ENCODE measurements at places on chromosomes 7 and 10.

- no peak for DNase-seq
Measured at GRCh38 chr7:28547115-28547514, 134.8 kb downstream of the CREB5 start.

- DNase-seq = no peak
Measured at GRCh38 chr10:133212853-133213494, 17.0 kb upstream of the UTF1 start.

DNA sequence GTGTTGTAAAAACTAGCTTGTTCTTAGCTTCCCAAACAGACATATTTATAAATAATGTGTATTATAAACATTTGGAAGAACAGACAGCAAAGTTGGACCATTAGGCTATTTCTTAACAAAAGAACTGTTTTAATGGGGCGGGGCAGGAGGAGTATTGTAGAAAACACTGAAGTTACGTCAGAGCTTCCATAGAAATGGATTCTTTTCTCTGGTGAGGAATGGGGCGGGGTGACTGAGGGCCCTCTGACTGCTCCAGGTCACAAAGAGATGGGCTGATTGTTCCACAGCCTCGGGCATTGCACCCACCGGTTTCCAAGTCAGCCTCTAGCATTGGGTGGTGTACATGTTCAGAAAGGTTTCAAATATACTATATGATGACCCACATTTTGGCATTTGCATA, 36.8 kb upstream of the ADAM12 start:
- no peak for DNase-seq

- DNase-seq = no peak
Measured at GRCh38 chr7:35003679-35004303, 33.5 kb downstream of the DPY19L1 start.

- DNase-seq = no peak
Measured at GRCh38 chr10:123160311-123160980, 6.2 kb downstream of the BUB3 start.

DNA sequence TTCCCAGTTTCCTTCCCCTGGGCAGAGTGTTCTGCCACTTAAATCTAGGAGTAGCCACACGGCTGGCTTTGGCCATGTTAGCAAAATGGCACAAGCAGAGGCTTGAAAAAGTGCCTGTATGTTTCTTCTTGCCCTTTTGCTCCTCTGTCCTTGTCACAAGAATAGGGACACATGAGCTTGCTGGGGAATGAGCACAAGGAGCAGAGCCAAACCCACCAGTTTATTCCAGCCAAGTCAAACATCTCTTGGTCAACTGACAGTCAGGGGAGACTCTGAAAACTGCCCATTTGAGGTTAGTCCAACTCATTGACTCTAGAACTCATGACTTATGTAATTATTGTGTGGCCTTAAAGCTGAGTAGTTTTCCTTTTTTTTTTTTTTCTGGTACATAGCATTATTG, 739.7 kb upstream of the FZD8 start:
- no peak for DNase-seq

DNA sequence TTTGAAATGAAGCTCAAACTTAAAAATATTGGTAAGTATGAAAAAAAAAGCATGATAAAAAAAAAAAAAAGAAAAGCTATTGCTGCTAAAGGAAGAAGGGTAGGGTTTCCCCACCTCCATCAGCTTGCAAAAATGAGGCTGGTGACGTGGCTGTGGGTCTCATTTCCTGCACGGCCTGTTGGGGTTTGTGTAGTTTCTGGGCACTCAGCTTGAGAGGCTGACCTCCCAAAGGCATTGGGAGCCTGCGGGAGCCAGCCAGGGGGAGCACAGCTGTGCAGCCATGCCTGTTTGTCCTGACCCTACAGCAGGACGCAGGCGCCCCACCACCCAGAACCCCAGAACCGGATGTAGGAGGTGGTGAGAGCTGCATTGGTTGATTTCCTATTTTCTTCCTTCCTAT, 48.8 kb upstream of the CARD11 start:
- no peak for DNase-seq

DNA sequence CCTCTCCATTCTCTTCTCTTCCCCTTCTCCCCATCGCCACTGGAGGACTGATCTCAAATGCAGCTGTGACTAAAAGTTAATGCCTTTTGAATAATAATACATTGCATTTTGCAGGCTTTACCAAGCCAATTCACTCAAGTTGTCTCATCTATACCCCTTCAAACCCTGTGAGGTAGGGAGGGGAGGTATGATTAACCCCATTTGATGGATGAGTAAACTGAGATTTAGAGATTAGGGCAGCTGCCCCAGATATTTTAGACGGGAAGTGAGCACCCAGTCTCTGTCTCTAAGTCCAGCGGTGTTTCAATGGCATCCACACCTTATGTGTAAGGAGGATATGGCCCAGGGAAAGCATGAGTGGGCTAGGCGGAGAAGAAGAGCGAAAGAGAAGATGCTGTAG, 1.1 kb downstream of the CPA5 start:
- no peak for DNase-seq

GRCh38 chr10:99232360-99232999, 3.2 kb downstream of the HPSE2 start:
- DNase-seq = no peak

- DNase-seq = peak; percentile 67
Measured at GRCh38 chr10:12195603-12196506, at the start of the genes CDC123 and NUDT5. Gene CDC123, plus strand, starts transcription at chr10:12196188. Its CDS starts 58 bp downstream, at chr10:12196246. Gene NUDT5, minus strand, starts transcription at chr10:12195891. Its CDS starts 9,600 bp downstream, at chr10:12186291.

DNA sequence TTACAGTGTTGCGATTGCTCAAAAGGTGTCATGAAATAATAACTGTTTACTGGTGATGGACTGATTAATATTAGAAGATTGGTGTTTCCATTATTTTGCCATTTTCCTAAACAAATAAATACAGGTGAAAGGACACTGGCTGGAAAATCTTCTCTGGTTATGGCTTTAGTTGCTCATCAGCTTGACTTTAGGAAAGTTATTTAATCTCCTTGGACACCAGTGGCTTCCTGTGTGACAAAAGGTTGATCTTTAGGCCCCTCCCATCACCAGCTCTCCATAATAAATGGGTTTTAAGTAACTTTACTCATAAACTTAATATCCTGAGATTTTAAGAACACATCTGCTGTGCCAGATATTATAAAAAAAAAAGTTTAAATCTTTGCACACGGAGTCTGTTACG, 737 bp downstream of the CABCOCO1 start:
- DNase-seq = no peak

- DNase-seq = no peak
Measured at GRCh38 chr10:33803248-33803647, 468.8 kb upstream of the NRP1 start.

GRCh38 chr10:105468759-105469158, 827.7 kb downstream of the SORCS3 start:
- DNase-seq = no peak

GRCh38 chr7:91520645-91521044, 256.4 kb downstream of the FZD1 start:
- DNase-seq = no peak

GRCh38 chr7:90520484-90520883, 51.0 kb downstream of the PTTG1IP2 start:
- DNase-seq = no peak

DNA sequence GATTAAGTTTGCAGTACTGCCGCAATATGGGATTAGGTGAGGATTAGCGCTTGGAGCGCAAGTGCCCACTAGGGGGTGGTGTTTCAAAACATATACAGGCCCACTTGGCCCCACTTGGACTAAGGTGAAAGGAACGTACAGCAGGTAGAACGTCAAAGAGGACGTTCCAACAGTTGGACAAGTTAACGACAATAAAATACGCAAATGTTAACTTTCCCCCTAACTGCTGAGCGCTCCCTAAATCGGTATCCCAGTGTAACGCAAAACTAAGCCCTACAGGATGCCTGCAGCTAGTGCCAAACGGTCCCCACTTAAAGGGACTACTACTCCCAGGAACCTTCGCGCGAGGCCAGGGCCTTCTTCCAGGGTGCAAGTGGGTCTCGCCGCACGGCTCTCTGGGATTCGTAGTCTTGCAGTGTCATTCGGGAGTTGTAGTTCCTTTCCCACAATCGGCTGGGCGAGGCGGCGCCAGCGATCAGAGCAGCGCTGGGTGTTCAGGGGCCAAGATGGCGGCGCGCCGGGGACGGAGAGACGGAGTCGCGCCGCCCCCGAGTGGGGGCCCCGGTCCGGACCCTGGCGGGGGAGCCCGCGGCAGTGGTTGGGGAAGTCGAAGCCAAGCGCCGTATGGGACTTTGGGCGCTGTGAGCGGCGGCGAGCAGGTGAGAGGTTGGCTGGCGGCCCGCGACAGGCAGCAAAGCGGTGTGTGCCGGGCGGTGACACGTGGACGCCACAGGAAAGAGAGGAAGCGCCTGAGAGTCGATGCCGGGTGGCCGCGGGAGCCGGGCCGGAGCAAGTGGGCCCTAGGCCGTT, at the start of gene PPRC1:
TSS of gene PPRC1 (plus strand) at position 478 of the 810 bp plus-strand sequence. CDS start at position 507, 29 bp downstream.
- peak; percentile 96 for DNase-seq

- DNase-seq = no peak
Measured at GRCh38 chr7:391961-392524, 102.1 kb downstream of the FOXL3 start.

- peak; percentile 39 for DNase-seq
Measured at GRCh38 chr7:66258409-66258808, 53.3 kb downstream of the TPST1 start.

DNA sequence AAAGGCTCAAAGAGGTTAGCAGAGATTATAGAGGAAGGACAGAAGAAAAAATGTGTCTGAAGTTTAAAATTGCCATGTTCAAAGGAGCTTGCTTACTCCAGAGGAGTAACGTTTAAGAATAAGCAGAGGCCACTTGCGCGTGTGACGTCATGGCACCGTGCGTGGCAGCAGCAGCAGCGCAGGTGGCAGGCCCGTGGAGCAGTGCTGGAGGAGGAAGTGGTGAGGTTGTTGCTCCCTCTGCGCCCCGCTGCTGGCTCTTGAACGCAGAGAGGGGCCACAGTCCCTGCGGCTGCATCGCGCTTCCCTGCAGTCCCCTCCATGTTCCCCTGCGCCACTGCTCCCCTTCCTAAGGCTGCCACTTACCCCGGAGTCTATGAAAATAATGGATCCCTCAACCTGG, 37.5 kb downstream of the GDI2 start:
- no peak for DNase-seq

DNA sequence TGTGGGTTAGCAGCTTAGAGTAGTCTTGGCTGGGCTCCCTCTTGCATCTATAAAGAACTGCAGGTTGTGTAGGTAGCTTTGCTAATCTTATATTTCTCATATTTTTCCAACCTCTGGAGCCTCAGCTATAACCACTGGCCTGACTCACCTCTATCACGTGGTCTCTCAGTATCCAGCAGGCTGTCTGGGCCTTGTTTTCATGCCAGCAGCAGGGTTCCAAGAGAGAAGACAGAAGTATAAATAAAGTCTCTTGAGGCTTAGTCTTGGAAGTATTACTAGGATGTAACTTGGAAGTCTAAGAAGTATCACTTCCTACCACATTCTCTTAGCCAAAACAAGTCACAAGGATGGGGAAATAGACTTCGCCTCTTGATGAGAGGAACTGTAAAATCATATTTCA, 73.3 kb downstream of the WIPF3 start:
- DNase-seq = no peak

DNA sequence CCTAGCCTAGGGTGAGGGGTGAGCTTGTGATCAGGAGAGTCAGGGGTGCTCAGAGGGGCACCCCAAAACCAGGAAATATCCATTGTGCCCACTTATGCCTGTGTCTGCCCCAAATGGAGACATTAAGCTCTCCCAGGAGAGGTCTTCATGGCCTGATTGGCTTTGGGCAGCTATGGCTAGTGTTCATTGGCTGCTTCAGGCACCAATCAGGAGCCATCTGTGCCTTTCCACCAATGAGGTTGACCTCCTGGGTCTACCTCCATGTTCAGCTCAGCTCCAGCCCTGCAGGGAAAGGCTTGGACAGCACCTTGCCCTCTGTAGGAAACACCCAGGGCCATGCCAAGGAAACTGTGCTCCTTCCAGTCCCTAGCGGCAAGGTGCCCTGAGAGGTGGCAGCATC, 23.9 kb upstream of the HSPB1 start:
- DNase-seq = no peak

- peak; percentile 28 for DNase-seq
Measured at GRCh38 chr10:112732277-112732921, 217.6 kb upstream of the TCF7L2 start.

GRCh38 chr7:85046534-85046933, 140.3 kb downstream of the SEMA3D start:
- no peak for DNase-seq

DNA sequence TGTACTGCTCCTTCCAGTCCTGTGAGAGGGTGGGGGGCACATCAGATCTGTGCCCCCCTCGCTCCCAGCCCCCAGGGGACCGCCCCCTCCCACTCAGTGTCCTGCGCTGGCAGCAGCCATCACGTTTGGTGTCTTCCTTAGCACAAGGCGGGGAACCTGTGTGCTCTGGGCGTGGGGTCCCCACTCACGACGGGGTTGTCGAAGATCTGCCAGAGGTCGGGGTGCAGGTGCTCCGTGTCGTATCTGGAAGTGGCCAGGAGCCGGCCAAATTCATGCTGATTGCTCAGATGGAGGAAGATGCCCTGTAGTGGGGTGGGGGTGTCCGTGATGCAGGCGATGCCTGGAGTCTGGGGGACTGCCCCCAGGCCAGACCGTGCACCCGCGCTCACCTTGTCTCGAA, 7.2 kb downstream of the PLOD3 start:
- no peak for DNase-seq

DNA sequence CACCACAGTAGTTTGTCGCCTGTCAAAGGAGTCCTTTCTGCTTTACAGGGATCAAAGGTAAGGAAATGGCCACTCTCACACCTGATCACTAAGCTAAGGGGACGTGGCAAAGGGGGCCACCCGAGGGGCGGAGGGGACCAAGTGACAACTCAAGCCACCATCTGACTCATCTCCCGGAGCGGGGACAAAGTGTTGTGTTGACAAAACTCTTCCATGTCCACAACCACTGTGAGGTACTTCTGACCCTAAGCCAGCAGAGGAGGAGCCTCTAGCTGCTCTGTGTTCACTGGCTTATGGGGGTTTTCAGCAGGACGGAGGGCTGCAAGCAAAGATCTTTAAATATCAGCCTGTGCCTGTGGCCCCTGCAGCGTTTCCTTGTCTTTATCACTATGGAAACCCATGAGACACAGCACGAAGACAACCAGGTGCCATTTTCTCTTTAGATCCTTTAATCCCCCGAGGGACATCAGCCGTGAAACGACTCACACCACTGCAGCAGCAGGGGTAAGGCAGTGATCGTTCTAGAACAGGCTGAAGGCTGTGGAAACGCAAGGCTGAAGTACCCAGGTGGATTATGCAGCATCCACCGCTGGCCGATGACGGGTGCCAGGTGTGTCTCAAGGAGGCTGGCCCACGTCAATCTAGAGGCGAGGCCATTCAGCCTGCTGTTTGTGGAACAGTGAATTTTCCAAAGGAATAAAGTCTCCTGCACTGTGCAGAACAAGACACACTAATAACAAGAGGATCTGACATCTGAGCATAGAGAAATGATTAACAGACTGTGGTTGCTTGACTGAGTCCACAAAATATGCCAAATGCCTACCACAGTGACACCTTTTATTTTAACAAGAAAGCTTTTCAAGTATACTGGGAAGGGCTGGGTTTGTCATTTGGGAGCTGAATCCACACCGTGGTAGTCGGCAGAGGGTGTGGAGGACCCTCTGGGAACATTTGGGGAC, 26.6 kb upstream of the DDC start:
- no peak for DNase-seq

GRCh38 chr10:103605359-103606096, 112.0 kb downstream of the NEURL1 start:
- DNase-seq = peak; percentile 20

All from NT2/D1 (cell line).